T47D (cell line): ENCODE measurements at places on chromosomes 2 and 18.

DNA sequence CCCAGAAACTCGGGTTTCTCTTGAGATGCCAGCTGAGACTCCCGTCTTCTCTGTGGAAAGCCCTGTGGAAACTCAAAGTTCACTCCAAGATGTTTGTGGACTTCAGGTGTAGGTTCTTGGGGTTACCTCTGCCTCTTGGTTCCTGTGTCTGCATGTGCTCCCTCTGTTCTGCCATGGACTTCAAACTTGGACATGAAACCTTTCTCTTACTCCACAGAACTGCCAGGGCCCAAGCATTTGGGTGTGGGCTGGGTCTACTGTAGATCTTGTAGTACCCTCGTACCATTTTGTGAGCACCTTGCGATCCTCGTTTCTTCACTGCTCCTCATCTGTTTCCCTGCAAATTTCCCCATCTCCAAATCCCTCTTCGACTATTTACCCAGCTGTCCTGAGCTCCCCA lies 175.5 kb downstream of the HAUS1 start:
- DNase-seq = no peak

DNA sequence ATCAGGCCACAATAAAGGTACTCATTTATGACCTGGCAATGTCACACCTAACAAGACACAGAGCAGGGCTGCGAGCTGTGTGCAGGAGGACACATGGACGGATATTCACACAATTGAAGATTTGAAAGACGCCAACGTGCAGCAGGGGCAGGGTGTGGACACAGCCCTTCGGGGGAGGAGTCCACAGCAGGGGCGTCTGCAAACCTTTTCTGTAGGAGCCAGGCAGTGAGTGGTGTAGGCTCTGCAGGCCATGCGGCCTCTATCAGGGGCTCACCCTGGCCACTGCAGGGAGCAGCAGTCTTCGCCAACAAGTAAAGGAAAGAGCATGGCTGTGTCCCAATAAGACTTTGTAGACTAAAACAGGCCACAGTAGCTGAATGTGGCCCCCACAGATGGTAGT lies 125.7 kb upstream of the SNTG2 start:
- no peak for DNase-seq

DNA sequence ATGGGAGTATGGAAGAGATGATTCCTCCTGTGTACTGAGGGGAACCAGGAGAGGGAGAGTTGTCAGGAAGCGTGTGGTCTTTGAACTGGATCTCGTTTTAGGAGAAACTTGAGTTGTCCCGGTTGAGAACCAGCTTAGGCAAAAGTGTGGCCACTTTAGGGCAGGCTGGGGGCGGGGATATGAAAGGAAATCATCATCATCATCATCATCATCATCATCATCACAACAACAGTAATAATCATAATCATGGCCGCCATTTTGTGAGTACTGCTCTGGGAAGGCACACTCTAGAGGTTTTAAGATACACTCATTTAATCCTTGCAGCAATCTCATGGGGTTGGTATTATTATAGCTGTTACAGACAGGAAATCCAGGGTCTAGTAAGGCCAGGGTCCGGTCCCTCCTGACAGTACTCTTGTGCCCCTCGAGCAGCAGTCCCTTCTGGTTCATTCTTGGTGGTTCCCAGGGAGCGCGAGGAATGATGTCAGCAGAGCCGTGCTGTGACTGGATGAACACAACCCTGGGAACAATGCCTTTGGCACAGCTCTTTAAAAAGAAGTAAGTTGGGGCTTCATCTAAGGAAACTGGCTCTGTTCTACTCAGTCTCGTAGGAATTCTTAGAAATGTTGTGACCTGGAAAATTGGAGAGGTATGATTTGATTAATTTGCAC lies 33.8 kb downstream of the PARD3B start:
- DNase-seq = no peak

DNA sequence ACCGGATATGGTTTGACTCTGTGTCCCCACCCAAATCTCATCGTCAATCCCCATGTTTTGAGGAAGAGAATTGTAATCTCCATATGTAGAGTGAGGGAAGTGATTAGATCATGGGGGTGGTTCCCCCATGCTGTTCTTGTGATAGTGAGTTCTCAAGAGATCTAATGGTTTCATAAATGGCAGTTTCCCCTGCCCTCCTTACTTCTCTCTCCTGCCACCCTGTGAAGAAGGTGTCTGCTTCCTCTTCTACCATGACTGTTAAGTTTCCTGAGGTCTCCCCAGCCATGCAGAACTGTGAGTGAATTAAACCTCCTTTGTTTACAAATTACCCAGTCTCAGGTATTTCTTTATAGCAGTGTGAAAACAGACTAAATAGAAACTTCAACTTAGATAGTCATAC lies 69.5 kb downstream of the SESTD1 start:
- DNase-seq = no peak

- DNase-seq = no peak
Observed at GRCh38 chr2:98489971-98490962, 45.6 kb downstream of the INPP4A start.

- no peak for DNase-seq
Observed at GRCh38 chr2:36578343-36579296, 19.3 kb downstream of the FEZ2 start.

DNA sequence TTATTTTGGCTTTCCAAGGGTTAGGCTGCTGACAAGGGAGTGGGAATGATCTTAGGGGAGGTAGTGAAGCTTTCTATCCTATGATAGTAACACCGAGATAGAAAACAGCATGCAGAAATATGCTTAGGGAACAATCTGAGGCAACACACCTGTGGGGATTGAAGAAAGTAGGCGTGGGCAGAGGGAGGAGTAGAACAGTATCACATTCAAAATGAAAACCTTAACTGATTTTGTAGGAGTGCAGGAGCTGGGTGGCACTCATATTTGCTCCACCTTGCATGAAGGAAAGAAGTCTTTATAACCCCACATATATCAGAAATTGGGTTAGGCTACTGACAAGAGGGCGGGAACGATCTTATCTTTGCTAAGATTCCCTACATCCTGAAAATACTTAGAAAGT lies 762.2 kb upstream of the CNTNAP5 start:
- DNase-seq = no peak

- no peak for DNase-seq
Observed at GRCh38 chr2:112566104-112566503, 18.3 kb upstream of the CHCHD5 start.

DNA sequence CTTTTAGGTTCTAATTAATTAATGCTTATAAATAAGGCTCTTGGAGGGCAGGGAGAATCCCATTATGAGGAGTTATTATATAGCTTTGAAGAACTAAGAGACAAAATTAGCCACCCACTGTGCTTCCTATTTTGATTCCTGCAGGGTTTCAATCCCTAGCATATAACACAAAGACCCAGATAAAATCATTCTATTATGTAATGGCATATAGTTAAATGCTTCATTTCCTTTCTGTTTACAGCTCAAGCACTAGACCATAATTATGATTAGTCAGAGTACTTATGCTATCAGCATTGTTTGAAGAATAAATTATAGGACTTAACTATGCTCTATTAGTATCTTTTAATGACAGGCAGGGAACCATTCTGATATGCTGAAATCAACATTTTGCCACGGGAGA lies 9.1 kb downstream of the GPR155 start:
- no peak for DNase-seq

DNA sequence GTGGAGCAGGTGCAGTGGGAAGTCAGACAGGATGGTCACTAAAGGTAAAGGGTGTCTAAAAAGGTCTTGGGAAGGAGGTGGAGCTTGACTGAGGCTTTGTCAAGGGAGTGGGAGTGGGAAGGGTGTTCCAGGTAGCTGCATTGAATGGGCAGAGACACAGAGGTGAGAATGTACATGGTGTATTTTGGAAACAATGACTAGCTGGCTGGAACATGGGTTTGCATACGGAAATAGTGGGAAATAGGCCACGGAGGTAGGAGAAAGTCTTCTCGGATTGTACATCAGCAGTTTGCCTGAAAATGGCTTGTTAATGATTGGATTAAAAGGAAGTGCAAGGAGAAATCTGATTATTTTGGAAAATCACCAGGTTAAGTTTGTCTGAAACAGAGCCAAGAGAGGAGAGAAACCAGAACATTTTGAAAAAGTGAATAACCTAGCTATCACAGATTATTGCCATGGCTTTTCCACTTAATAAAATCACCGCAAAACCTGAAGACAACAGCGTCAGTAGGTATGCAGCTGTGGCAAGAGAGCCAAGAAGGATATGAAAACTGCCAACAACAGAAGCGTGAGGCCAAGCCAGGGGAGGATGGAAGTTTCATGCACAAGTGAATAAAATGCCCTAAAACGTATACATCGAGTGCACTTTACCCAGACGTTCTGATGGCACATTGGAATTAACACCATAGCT lies 13.9 kb downstream of the PAX8 start:
- no peak for DNase-seq

- DNase-seq = peak; percentile 5
Observed at GRCh38 chr2:235398321-235398720, 95.5 kb upstream of the AGAP1 start.

- no peak for DNase-seq
Observed at GRCh38 chr2:52724585-52724984, 1043.0 kb upstream of the CHAC2 start.

GRCh38 chr2:56089931-56090330 lies 93.9 kb upstream of the CCDC85A start:
- no peak for DNase-seq

DNA sequence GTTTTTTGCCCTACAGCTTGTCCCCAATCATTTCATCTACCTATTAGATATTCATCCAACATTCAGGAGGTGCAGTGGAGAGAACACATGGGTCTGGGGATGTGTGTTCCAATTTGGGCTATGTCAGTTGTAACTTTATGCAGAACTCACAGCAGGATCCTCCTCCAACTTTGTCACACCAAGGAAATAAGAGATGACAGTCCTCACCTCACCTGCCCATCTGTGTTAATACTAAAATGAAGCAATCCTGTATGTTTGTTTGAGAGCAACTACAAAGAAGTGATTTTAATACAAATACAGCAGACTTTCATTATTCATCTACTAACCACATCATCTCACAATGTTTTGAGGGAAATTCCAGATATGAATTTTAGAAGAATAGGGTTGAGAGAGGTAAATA lies 126.7 kb downstream of the ARHGAP15 start:
- no peak for DNase-seq

DNA sequence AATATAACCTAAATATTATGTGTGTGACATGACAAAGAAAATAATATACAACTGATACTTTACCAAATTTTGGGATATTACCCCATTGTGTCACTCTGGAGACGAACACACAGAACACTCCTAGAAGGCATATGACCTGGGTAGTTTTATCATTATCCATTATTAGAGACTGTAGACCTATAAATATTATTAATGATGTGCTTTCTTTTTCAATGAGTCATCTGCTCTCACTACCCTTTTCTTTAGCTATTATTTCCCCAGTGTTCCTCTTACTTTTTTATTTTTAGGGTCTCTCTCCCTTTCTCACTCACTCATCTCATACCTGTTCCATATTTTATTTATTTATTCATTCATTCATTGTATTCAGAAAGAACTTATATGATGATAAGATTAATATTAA lies 143.3 kb upstream of the ITGA4 start:
- no peak for DNase-seq

DNA sequence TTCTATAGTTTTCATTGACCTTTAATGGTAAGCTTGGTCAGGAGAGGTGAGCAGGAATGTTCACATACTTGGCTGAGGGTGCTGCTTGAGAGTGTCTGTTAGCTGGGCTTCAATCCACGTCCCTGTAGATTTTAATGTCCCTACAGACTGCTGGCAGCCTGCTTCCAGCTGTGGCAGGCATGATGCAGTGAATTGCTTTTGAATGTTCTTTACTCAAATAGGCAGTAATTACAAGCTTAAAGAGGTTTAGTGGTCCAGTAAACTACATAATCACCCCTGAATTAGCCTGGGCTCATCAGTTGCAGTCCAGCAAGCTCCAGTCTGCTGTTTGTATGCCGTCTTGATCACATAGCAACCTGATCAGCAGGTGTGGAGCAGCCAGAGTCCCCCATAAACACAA lies 102.1 kb downstream of the MEIS1 start:
- no peak for DNase-seq

GRCh38 chr2:176165370-176166050 lies 8.4 kb downstream of the HOXD3 start:
- DNase-seq = no peak

DNA sequence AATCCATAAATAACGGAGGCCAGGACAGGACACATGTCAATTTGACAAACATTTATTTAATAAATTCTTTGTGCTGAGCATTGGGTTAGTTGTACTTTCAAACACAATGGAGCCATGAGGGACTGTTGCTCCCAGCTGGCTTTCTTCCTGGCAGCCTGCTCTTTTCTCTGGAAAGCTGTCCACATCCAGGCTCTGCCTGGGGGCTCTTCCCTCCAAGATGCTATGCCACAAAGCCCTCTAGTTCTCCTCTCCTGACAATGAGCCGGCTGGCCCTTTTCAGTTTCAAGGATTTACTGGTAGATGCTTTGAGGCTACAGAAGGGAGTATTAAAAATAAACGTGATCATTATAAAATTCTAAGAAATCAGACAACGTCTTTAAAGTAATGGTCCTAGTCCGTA lies 44.1 kb upstream of the SLC14A2 start:
- no peak for DNase-seq

DNA sequence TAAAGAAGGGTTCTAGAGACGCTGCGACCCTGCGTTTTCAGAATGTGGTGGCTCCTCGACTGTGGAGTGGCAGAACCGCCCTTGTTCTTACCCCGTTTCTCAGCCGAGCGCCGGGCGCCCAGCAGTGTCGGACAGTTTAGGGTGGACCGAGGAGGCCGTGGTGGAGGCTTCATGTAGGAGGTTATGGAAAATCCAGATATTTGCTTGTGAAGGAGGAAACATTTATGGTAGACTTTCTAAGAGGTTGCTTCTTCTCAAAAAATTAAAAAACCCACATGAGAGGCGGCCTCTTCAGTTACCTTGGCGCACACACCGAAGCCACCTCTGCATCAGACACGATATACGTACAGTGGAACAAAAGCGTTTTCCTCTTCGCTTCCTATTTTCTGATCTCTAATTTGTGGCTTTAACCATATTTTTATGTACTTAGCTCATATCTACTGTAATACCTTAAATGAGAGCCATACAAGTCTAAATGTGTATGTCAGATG lies 120.8 kb downstream of the NFATC1 start:
- no peak for DNase-seq

GRCh38 chr18:62832282-62832681 lies 116.9 kb downstream of the PHLPP1 start:
- no peak for DNase-seq
